Naive B cell (primary cell): ENCODE measurements at places on chromosomes 3 and 15.

- no peak for DNase-seq
Observed at GRCh38 chr3:162764051-162764807, 1267.6 kb downstream of the OTOL1 start.

DNA sequence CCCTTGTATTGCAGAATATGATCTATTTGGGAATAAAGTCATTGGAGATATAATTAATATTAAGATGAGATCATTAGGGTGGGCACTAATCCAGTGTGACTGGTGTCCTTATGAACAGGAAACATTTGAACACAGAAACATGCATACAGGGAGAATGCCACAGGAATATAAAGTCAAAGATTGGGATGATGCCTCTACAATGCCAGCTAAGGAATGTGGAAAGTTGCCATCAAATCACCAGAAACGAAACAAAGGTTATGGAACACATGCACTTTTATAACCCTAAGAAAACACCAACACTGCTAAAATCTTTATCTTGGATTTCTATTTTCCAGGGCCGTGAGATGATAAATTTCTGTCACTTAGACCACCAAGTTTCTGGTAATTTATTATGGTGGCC, 442.4 kb upstream of the BCHE start:
- DNase-seq = no peak

DNA sequence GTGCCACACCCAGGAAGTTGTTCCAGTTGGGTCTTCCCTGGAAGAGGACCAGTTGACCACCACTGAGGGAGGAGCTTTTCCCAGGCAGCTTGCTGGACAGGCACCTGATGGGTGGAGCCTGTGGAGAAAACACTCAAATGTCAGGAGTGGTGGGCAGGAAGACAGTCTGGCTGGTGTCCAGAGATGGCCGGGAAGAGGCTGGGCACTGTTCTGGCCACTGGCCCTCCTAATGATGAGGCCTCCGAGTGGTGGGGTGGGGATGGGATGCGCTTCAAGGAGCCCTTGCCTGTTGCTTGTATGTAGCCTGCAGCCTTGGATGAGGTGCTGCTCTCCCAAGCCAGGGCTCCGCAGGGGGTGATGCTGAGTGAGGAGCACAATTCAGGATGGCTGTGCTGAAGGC, 12.3 kb downstream of the PLEKHO2 start:
- DNase-seq = no peak

GRCh38 chr3:23055733-23056376, 147.3 kb upstream of the UBE2E2 start:
- no peak for DNase-seq

DNA sequence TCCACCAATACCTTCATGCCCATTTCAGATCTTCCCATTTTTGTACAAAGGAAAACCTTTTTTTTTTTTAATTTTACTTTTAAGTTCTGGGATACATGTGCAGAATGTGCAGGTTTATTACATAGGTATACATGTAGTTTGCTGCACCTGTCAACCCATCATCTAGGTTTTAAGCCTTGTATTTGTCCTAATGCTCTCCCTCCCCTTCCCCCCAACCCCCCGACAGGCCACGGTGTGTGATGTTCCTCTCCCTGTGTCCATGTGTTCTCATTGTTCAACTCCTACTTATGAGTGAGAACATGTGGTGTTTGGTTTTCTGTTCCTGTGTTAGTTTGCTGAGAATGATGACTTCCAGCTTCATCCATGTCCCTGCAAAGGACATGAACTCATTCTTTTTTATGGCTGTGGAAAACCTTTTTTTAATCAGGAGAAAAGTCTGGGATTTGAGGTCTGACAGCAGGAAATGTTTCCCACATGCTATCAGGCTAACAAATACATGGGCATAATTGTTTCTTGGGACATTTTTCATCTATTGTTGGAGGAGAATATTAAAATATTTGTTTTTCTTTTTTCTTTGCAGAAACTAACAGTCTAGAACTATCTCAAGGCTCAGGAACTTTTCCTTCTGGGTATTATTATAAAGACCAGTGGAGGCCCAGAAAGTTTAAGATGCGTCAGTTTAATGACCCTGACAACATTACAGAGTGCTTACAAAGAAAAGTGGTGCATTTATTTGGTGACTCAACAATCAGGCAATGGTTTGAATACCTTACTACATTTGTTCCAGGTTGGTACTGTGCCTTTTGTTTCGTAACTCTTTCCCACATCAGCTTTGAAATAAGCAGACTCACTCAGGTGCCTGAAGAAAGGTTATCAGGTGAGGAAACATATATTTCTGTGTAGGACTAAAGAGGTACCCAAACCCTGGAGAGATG, 32.8 kb upstream of the NFKBIZ start:
- DNase-seq = no peak

GRCh38 chr3:136949708-136950107, 8.1 kb upstream of the IL20RB start:
- DNase-seq = no peak

GRCh38 chr3:108713816-108714215, 43.4 kb downstream of the RETNLB start:
- DNase-seq = no peak

- DNase-seq = no peak
Observed at GRCh38 chr15:101411085-101411484, 78.4 kb downstream of the PCSK6 start.

DNA sequence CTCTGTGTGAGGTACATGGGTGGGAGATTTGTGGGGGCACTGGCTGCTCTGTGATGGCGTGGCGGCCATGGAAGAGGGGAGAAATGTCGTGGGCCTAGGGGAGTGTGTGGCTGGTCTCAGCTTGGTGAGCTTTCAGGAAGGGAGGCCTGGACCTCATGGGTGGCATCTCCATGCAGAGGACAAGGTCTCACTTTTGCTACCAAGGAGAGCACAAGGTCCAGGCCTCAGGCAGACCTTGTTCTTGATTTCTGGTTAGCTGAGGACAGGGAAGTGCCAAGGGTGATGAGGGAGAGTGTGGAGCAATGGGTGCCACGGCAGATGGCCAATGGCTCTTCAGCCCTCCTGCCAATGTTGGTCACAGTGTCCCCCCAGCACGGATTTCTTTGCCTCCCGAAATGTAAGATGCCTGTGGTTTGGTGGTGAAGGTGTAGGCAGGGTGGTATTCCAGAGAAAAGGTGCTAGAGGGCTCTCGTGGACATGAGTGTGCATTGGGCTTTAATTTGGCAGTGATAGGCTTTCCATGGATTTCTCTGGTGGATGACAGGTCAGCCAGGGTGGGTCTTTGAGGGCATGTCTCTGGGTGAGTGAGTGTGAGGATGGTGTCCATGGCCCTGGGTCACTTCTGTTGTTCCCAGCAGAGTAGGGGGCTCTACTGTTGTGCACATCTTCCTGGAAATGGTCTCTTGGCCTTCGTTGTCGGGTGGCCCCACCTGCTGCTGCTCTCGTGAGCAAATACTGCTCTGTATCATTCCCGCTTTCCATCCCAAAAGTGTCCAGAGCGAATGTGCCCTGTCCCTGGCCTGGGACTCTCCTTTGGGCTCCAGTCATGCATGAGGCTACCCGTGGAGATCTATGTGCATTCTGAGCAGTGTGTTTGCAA, 108.0 kb downstream of the SNRPN start:
- DNase-seq = no peak

GRCh38 chr15:57041416-57041815, 123.0 kb downstream of the TCF12 start:
- DNase-seq = no peak

DNA sequence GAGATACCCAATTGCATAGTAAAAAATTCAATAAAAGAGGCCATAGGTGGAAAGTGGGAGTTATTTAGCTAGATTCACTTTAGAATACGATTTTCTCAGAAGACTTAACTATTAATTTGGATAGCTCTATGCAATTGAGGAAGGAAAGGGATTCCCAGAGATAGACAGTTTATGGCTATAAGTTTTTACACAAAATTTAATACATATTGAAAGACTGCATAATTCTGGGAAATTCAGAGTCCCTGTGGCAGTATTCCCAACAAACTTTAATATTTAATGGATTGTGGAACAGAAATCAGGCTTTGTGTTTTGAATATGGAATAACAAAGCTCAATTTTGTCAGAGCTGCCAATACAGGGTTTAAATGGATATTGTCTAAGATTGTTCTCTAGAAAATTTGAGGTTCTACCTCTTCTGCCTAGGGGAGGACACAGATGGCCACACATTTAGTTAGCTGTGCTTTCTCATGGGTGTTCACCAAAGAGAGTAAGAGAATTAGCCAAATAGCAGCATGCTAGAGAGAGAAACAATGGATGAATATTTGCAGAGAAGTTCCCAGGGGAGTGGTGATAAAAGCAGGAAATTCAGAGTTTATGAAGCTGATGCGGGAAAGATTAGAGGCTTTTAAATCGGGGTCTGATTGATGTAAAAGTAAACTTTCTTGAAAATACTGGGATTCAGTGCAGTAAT, 8.5 kb downstream of the ISL2 start:
- no peak for DNase-seq

DNA sequence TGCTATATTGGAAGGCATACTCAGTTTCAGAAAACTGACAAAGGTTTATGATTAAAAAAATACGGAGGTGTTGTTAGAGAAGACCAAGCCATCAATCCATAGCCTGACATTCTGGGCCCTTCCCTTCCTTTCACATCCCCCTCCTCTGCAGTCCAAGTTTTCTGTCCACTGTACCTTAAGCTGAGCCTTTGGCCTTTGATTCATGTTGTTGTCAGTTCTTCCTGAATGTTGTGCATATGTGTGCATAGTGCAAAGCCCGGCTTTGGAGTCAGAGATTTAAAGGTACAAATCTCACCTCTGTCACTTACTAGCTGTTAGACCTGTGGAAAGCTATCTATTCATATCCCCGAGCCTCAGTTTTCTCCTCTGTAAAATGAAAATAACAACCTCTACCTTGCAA, 104.9 kb upstream of the AGBL1 start:
- DNase-seq = no peak

DNA sequence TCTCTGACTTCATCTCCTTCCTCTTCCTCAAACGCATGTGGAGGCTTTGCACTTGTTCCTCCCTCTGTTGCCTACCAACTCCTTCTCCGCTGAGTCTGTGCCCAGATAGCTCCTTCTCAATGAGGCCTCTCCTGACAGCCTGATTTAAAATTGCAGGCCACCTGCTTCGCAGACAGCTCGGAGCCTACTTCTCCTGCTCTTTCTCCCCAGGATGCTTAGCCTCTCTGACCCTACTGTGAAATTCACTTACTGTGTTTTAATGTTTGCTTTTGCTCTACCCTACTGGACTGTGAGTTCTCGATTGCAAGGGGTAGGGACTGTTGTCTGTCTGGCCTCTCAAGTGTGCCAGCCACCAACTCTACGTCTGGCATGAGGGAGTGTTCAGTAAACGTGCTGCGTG, 83.4 kb downstream of the EEFSEC start:
- DNase-seq = no peak

DNA sequence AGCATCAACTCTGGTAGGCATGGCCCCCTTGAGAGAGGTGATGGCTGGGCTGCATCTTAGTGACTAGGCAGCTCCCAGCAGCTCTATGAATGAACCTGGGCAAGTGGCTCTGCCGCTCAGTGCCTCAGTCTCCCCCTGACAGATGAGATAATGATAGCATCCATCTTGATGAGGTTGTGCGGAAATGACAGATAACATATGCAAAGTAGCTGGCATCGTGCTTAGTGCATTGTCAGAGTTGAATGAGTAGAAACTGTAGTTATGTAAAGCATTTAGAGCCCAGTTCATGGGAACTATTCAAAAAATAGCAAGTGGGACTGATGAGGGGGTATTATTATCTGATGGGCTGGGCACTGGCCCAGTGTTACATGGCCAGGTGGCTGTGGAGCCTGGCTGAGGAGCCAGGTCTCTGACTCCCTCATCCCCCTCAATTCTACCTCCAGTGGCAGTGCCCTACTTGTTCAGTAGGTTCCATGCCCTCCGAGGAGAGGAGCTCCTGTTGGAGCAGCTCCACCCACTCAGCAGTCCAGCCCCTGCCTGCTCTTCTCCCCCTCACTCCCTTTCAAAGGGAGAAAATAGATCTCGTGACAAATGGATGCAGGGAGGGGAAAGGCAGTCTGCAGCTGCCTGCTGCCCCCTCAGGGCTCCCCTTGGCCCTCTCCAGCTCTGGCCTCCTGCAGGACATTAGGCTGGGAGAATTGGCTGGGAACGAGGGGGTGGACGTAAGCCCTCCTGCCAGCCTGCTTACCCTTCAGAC, 6.6 kb downstream of the PRKCD start:
- no peak for DNase-seq

DNA sequence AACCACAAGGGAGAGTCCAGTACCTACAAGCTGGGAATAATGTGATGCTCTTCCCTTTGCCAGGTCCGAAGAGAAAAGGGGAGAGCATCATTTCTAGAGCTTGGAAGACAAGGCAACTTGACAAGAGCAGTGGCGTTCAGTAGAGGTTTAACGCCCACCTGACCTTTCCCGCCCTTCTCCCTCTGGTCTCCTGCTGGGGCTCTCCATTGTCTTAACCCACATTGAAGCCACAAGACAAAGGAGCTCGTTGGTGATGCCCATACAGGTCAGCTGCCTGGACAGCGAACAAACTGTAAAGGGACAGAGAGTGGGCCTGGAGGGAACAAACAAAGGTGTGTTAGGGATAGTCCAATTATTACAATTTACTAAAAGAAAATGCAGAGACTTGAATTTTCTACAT, 13.1 kb upstream of the DUT start:
- DNase-seq = no peak

DNA sequence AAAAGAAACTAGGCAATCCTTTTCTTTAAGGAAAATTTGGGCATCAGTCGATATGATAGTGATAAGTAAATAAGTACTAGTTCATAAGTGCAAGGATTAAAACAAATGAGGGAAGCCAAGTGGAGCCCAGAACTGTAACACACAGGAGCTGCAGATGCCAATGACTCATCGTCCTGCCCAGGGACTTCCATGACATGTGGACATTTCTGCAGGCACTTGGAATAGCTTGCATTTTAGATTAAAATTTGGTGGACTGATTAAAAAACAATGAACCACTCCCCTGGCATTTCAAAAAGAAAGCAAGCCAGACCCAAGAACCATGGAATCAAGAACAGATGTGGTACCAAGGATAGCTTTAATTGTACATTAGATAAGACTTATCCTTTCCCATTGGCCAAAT, 2.9 kb downstream of the SAMD7 start:
- no peak for DNase-seq

GRCh38 chr3:45171283-45171682, 25.1 kb upstream of the CDCP1 start:
- DNase-seq = no peak

- no peak for DNase-seq
Observed at GRCh38 chr15:90987561-90988141, 6.7 kb downstream of the PRC1 start.

- DNase-seq = no peak
Observed at GRCh38 chr3:194571491-194572142, 61.6 kb downstream of the TMEM44 start.

GRCh38 chr3:38331257-38332022, 15.1 kb upstream of the XYLB start:
- no peak for DNase-seq
